ENCODE measurements at places on chromosomes 16 and 17.

DNA sequence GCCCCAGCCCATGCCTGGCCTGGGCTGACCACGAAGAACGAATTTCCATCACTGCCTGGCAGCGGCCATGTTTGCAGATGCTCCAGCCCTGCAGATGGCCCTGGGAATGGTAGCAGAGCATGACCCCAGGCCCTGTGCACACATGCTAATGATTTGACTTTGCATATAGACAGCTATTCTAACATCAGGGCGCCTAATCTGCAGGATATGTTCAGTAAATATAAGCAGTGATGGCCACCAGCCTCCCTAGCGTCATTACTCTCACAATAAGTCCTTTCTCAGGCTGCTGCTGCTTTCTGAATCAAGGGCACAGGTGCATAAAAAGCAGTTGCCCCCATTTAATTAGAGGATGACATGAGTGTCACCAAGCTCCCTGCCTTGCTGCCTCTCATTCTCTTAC is 24.2 kb downstream of the DNAH9 start:
- DNase-seq = no peak

DNA sequence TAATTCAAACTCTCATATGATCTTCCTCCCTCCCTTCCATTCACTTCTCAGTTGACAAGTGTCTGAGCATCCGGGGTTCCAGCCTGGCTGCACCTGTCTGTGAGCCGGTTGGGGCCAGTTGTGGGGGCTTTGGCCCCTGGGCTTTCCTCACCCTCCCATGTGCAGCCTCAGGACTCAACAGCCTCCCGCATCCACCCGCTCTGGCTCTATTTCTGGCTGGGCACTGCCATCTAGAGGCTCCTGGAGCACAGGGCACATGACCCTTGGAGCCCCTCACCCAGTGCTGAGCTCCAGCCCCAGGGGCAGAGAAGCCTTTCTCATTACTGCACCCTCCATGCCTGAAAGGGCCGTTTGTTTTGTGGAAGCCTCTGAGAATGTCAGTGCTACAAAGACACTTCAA is 43.3 kb downstream of the HAPSTR1 start:
- DNase-seq = peak; percentile 34

- no peak for DNase-seq
Observed at GRCh38 chr16:49061137-49061714, 220.4 kb downstream of the CBLN1 start.

DNA sequence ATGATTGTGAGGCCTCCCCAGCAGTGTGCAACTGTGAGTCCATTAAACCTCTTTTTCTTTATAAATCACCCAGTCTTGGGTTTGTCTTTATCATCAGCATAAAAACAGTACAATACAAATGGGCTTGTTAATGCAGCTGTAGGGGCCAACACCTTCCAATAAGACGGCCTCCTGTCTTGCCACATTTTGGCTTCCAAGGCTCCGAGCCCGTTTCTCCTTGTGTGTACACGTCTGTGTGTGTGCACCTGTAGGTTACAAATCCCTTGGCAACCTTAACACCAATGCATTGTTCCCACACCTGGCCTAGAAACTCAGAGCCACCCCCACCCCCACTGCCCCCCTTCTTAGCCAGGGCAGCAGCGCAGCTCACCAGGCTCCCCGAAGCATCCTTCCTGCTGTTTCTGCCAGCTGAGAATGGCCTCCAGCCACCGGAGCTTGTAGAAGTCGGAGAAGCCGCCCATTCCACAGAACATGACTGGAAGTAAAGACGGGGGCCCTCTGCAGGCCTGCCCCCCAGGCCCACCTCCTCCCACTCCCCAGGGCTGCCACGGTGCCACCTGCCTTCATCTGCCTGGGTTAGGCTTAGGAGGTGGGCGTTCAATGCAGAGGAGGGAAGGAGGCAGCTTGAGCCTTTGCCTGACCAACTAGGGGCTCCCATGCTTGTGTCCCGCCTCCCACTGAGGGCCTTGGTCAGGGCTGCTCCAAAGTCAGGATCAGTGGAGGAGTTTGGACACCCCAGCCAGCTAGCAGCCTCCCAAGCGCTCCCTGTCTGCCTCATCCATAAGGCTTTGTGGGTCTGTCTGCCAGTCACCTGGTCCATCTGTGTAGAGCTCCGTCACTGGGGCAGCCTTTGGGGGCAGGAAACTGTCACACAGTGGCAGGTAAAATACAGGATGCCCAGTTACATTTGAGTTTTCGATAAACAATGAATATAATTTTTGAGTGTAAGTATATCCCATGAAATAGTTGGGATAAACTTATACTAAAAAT is 10.6 kb downstream of the C16orf89 start:
- DNase-seq = no peak

GRCh38 chr17:58315281-58315711 is 13.3 kb downstream of the TSPOAP1 start:
- DNase-seq = no peak

Measured in stimulated activated CD4-positive, alpha-beta T cell treated with anti-CD3 and anti-CD28 coated beads, Interleukin-12 subunit alpha, Interleukin-12 subunit beta, amount 100 ng/mL, for 24 hours (primary cell).